Esophagus squamous epithelium (tissue), 5 donors: ENCODE measurements at places on chromosomes 16 and 17.

DNA sequence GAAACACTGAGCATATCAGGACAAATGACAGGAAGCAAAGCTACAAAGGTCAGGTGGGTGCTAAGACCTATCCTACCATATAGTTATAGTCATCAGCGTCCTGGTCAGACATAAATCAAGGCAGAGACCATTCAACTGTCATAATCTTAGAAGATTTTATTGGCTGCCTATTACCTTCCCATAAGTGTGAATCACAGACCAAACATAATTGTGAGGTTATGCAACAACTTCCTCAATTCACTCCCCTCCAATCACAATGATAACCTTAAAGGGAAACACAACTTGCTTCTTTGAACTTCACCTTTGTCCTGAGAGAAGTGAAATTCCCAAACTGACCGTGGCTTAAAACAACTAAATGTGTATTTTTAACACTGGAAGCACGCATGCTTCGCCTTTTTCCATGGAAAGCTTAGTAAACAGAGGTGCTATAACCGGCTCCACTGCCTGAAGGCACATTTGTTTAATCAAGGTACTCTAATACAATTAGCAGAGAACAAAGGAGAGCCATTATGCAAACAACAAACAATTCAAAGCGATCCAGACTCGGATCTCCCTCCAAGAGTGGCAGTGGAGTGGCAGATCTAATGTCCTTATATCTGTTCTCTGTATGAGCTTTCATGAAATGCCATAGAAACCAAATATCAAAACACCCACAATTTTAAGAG, 84.9 kb downstream of the TMEM114 start:
- no peak for DNase-seq

GRCh38 chr16:68227183-68227793, 8.6 kb downstream of the ESRP2 start:
- DNase-seq: no peak

DNA sequence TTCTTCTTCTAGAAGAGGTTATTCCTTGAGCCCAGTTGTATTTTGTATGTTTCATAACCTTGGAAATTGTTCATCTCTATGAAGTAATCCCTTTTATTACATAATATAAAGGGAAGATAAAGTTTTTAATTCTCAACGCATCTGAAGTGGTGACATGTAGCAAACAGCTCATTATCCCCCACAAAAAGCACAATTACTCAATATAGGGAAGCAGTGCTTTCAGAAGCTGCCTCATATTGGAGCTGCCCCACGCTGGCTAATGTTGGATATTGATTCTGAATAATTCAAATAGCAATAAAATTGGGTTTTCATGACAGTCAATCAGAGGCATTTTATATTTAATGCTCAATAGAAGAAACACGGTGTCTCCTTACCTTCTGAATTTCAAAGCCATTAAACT, 604.3 kb upstream of the RBFOX1 start:
- no peak for DNase-seq

GRCh38 chr16:48201515-48202201, 42.4 kb upstream of the LONP2 start:
- no peak for DNase-seq

GRCh38 chr17:48322060-48322459, 108.0 kb downstream of the SKAP1 start:
- no peak for DNase-seq

GRCh38 chr17:35846055-35846809, 22.5 kb downstream of the HEATR9 start:
- no peak for DNase-seq

DNA sequence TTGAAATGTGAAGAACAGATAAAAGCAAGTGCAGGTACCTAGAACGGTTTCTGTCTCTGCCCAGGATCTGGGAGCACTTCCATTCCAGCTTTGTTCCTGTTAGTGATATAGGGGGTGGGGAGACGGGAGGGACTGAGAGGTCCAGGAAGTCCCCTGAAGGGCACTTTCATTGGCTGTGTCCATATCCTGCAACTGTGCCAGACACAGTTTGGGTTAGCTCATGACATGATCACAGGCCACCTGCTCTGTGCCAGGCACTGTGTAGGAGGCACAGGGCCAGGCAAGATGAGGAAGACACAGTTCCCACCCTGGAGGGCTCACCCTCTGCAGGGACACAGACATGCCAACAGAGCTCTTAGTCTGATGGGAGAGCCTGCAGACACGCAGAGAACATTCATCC, 7.9 kb downstream of the CBLN1 start:
- DNase-seq: no peak

DNA sequence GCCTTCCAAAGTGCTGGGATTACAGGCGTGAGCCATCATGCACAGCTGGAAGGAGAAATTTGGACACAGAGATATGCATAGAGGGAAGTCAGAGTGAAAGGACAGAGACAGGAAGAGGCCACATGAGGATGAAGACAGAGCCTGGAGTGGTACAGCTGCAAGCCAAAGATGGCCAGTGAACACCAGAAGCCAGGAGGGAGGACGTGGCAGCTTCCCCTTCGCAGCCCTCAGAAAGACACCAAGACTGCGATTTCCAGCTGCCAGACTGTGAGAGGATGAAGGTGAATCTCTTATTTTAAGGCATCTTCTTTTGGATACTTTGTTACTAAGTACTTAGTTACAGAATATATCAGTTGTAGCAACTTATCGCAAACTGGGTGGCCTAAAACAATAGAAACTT, 60.5 kb upstream of the PLCG2 start:
- no peak for DNase-seq
